GM12864 (cell line): ENCODE measurements at places on chromosomes 1 and 21.

GRCh38 chr1:181317261-181317930 is 165.9 kb upstream of the CACNA1E start:
- DNase-seq: no peak

DNA sequence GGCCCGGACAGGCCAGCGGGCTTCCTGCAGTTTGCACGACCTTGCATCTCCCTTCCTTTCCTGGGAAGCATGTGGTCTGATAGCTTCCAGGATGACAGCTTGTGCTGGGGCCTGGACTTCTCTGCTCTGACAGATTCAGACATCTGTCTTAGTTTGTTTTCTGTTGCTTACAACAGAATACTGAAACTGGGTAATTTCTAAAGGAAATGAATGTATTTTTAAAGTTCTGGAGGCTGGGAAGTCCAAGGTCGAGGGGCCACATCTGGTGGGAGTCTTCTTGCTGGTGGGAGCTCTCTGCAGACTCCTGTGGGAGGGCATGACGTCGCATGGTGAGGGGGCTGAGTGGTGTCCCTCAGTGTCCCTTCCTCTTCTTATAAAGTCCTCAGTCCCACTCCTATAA is 35.3 kb upstream of the TENT5B start:
- DNase-seq: no peak

GRCh38 chr1:92441316-92441696 is 45.4 kb downstream of the GFI1 start:
- DNase-seq: no peak

- DNase-seq: no peak
Observed at GRCh38 chr1:118185084-118185832, at the start of gene SPAG17. TSS of gene SPAG17 (minus strand) at chr1:118185228. CDS start at chr1:118185157, 71 bp downstream.

- no peak for DNase-seq
Observed at GRCh38 chr1:228368801-228369607, 37.6 kb downstream of the TRIM11 start.

- DNase-seq: no peak
Observed at GRCh38 chr1:149931212-149931790, 3.7 kb upstream of the SF3B4 start.

DNA sequence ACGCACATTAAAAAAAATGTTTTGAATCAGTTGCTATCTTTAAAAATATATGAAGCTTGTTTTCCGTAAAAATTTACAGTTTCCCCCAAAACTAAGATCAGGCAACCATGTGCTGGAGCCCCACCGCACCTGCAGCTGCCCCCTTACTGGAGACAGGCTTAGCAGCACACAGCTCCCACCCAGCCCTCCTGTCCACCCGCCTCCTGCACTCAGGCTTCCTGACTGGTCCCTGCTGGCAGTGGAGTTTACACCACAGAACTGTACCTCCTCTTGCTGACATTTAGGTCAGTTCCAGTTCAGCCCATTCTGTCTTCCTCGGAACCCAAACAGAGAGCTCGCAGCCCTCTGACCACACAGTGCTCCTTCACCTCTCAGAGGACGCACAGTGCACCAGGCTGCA is 2.1 kb downstream of the GPR161 start:
- DNase-seq: no peak

- no peak for DNase-seq
Observed at GRCh38 chr1:184951788-184952187, 22.5 kb downstream of the NIBAN1 start.

GRCh38 chr1:155011004-155011416 is 8.4 kb downstream of the ZBTB7B start:
- DNase-seq: no peak

- DNase-seq: no peak
Observed at GRCh38 chr21:15904389-15904788, 174.6 kb downstream of the USP25 start.

DNA sequence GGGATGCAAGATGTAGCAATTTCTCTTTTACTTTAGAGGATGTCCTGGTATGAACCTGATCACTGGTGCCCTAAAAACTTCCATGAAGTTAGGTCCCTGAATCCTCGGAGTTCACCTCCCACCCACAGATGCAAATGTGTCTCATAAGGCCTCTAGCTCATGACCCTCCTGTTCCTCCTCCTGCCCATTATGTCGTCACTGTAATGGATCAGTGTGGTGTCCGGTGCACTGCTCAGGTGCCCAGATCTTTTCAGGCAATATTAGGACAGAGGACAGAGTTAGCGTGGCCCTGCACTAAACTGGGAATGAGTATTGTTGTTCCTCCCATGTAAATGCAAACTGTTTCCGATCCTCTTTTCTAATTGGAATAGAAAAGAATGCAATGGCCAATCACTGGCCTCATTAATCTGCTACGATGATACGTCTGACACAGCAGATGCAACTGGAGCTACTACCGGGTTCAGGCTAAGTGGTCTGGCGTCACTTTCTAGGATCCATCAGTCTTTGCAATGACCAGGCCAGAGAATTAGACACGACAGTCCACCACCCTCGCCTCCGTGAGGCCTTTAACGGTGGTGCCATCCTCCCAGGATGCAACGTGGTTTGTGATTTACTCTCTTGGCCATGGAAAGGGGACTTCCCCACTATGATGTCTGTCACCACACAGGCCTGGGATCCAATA is 3.4 kb upstream of the COL6A2 start:
- DNase-seq: no peak

DNA sequence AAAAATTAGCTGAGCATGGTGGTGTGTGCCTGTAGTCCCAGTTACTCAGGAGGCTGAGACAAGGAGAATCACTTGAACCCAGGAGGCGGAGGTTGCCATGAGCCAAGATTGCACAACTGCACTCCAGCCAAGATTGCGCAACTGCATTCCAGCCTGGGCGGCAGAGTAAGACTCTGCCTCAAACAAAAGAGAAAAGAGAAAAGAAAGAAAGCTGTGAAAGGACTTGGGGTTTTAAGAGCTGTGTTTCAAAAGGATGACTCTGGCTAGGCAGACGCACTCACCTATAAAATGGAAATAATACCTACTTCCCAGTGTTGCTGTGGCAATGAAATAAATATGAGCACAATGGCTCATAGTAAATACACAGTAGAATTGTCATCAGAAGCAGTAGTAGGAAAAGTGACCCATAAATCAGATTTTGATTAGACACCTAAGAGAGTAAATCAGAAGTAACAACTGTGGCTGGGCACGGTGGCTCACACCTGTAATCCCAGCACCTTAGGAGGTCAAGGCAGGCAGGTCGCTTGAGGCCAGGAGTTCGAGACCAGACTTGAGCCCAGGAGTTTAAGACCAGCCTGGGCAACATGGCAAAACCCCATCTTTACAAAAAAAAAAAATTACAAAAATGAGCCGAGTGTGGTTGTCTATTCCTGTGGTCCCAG is 45.9 kb upstream of the PUM1 start:
- DNase-seq: no peak

- DNase-seq: no peak
Observed at GRCh38 chr1:164604541-164604940, 45.6 kb downstream of the PBX1 start.

DNA sequence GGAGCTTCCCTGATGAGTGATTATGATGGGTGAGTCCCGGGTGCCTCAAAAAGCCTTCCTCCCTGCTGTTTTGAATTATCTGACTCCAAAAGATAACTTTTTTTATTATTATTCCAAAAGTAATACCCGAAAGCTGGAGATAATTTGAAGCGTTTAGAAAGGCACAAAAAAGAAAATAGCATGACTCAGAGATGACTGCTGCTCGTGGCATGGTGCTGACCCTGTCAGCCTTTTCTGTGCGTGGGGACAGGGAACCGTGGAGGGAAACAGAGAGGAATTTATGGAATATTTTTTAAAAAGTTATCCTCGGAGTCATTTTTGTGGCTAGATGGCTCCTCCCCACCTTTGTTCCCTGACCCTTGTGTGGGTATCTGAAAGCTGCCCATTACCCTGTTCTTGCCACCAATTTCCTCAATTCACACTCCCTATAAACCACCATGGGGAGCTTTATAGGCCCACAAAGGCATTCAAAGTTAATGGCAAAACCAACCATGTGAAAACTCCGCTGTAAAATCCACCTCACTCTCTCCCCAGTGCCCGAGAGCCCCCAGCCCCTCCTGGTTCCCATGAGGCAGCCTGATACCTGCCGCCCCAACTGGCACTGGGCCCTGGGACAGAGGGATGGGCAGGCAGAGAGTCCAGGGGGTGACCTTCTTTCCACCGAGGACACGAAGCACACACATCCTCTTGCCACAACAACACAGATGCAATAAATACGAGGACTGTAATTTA is 37.5 kb downstream of the IGSF21 start:
- no peak for DNase-seq

- DNase-seq: no peak
Observed at GRCh38 chr1:41239988-41240610, 2.0 kb downstream of the SCMH1 start.

DNA sequence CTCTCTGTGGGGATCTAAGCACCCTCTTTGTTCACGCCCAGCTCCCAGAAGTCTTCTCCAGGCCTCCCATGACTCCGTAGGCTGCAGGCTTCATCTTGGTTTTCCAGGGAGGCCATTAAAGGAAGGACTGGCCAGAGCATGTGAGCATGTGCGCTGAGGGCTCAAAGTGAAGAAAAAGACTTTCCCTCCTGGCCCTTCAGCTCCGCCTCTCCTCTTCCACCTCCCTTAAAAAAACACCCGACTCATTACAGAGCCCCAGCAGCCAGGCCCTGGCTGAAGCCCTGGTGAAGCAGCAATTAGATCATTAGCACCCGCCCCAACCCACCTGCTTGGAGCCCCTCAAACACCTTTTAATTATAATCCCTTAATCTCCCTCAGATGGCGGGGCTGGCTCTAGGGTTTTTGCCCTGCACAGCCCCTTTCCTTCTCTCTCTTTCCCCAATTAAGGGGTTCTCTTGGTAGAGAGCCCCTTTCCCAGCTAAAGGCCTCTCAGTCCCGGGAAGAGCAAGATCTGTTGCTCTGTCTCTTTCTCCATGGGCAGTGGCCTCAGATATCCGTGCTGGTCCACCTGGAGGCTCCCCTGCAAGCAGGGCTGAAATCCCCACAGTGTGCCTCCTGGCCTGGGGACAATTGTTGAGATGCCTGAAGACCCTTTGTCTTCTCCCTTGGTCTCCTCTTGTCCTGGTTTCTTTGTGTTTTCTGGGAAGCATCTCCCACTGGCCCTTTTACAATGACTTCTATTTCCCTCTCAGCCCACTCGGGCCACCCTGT is 30.5 kb downstream of the RHBG start:
- DNase-seq: no peak

DNA sequence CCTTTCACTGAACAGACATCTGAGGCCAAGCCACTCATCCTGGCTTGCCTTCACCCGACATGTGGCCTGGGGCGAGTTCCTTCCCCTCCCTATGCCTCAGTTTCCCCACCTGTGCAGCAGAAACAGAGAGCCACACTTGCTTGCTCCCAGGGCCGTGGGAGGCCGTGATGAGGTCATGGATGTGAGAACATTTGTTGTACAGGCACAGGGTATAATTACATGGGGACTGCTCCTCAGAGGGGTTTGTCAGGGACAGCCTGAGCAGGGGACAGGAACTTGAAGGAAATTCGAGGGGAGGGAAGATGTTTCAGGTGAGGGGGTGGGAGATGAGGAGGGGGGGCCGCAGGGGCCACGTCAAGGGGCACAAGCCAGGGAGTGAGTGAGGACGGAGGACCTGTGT is 56.1 kb downstream of the ALPL start:
- no peak for DNase-seq

- DNase-seq: no peak
Observed at GRCh38 chr21:45421846-45422775, 17.1 kb downstream of the COL18A1 start.

GRCh38 chr1:95659166-95659565 is 425.2 kb downstream of the RWDD3 start:
- no peak for DNase-seq

DNA sequence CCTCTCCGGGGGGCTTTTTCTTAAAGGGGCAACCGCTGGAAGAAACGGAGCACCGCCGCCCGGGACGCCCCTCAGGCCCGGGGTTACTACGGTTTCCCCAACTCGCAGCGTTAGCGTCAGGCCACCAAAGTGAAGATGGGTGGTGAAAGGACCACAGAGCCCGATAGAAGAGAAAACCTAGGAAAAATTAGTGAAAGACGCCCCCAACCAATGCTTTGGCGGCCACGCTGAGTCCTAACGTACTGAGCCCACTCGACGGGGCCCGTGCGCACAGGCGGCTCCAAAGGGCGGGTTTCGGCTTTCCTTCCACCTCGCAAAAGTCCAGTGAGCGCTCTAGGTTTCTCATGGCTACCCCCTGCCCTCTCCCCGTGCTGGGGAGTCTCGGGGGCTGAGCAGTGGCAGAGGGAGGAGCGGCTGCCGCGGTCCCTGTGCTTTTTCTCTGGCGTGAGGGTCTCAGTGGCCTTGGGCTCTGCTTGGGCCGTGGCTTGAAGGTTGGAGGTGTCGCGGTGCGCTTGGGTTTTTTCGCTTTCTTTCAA is 12.2 kb upstream of the SPEN start:
- DNase-seq: no peak

DNA sequence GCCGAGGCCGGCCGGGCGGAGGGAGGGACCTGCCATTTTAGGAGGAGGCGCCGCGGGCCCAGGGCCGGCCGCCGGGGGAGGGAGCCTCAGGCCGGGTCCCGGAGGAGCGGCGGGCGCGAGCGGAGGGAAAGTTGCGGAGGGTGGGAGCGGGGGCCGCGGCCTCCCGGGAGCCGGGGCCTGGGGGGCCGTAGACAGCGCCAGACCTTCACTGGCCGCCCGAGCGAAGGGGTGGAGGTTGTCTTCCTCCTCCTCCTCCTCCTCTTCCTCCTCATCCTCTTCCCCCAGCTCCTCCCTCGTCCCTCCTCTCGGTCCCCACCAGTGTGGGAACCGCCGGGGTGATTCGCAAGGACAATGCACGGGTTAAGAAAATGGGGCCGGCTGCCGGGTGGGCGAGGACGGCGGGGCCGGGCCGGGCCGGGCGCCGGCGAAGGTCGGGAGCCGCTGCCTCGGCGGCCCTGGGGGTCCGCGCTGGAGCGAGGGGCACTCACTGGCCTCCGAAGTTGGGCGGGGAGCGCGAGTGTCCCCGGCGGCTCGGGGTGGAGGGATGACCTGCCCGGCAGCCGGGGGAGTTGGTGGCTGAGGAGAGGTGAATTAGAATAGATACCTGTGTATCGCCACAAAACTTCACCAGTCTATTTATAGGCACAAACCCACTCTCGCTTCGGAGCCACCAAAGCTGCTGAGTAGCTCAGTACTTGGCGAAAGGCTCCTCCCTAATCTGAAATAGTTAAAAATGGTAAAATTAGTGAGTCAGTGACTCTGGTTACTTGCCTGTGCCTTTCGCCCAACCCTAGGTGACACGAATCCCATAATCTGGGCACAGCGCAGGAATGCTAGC is 1.3 kb downstream of the DYRK1A start:
- peak; percentile 60 for DNase-seq
